ENCODE measurements at places on chromosomes 11 and 22. TPM values are rescaled to one million over a fixed set of nuclear protein-coding genes. Genes with fewer than 3 reads are reported as not detected.

NPTXR gene
- 10.5 TPM for total RNA-seq

DNA sequence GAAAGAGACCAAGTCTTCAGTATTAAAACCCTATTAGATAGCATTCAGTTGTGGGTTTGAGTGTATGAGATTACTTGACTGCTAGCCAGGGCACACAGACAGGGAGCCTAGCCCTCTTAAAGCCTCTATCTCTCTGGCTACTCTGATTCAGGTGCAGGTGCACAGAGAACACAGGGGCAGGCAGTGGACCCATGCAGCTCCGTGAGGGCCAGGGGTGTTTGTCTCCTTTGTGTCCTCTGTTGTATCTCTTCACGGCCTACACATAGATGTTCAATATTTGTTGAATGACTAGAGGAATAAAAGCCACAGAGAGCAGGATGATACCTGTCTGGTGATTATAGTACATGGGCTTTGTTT lies 21.5 kb upstream of the AIFM3 start:
- no peak for DNase-seq

- no peak for DNase-seq
Observed at GRCh38 chr11:74004759-74005615, 3.9 kb downstream of the UCP3 start.

CATSPERZ gene
- total RNA-seq = not detected

GRCh38 chr11:131928992-131929391 lies 558.6 kb downstream of the NTM start:
- no peak for DNase-seq

OR51D1 gene
- total RNA-seq = not detected

SCGB2A2 gene
- total RNA-seq = not detected

PATE2 gene
- not detected for total RNA-seq

DNA sequence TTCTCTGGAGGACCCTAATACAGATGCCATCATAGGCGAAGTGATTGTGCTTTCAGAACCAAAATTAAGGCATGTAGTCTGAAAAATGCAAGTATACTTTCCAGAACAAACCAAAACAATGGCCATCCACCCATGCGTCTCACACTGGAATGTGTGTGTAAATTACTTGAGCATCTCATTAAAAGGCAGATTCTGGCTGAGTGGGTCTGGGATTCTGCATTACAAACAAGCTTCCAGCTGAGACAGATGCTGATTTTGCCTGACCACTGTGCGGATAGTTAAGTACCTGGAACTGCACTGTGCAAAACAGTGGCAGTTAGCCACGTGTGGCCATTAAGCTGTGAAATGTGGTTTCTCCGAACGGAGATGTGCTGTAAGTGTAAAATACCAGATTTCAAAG lies 26.2 kb downstream of the RRP7A start:
- no peak for DNase-seq

DNA sequence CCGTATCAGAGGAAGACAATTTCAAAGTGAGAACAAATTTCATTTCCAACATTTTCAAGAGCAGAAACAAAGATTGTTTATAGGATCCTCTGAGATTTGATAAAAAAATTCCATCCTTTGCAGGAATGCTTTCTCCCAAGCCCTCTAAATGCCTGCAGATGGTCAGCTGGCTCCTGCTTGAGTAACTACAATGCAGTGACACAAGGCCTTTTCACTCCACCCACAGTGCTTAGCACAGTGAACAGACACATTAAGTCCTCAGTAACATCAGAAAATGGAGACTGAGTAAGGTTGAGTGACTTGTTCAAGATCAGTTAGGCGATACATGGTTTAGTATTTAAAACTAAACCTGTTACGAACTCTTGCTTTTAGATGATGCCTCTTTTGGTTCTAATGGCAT lies 527.1 kb upstream of the CCDC90B start:
- DNase-seq = no peak

TRIM29 gene
- 6.3 TPM for total RNA-seq

- no peak for DNase-seq
Observed at GRCh38 chr22:44200855-44201550, 20.3 kb downstream of the PARVG start.

- DNase-seq = no peak
Observed at GRCh38 chr22:37912171-37912570, 6.1 kb downstream of the MICALL1 start.

DNA sequence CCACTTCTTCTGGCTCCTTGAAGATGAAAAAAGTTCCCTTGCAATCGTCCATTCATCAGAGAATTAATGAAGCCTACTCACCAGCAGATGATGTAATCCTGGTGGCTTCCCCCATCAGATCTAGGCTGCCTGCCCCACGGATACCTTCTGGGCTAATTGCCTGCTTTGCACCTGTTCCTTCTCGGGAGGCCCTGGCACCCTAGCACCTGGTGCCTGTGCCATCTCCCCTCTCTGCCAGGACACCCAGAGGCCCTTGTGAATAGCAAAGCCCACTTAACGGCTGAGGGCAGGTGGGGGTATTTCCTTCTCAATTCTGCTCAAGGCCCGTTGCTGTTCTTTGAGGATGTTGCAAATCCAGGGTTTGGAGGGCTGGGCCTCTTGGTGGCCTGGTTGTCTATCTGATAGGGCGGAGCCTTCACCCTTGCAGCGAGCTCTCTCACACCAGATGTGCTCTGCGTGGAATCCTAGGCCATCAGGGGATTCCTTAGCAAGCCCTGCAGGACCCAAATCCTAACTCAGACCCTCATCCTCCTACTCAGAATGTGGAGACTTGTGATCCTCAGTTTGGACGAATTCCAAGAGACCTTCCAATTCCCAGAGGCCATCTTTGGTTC lies at the start of gene LMO2:
Gene LMO2 (minus strand): TSS at position 363 of the 614 bp plus-strand sequence. CDS start 22,360 bp downstream, outside the sequence.
- DNase-seq = peak; percentile 11

DNA sequence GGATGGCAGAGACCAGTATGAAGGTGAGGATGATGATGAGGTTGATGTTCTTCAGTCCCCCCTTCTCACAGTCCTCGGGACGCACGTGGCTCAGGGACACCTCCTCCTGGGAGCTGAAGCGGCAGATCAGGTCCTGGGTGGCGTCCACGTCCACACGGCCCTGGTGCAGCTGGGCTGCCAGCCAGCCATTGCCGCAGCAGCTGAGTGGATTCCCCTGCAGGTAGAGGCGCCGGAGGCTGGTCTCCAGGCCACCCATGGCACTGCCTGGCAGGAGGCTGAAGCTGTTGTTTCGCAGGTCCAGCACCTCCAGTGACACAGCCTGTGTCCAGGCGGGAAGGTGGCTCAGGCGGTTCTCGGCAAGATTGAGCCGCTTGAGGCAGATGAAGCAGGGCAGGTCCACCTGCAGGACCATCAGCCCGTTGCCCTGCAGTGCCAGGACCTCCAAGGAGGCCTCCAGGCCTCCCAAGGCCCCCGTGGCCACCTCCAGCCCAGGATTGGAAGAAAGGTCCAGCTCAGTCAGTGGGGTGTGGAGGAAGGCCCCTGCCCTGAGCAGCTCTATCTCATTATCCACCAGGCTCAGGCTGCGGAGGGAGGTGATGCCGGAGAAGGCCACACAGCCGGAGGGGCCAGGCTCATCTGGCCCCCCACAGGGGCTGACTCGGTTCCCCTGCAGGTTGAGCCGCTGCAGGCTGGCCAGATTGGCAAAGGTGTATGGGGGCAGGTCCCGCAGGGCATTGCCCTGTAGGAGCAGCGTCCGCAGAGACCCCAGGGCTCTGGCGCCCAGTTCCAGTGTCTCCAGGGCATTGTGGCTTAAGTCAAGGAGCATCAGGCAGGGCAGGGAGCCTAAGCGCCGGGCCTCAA lies 10.6 kb downstream of the LRRC32 start:
- DNase-seq = no peak

DNA sequence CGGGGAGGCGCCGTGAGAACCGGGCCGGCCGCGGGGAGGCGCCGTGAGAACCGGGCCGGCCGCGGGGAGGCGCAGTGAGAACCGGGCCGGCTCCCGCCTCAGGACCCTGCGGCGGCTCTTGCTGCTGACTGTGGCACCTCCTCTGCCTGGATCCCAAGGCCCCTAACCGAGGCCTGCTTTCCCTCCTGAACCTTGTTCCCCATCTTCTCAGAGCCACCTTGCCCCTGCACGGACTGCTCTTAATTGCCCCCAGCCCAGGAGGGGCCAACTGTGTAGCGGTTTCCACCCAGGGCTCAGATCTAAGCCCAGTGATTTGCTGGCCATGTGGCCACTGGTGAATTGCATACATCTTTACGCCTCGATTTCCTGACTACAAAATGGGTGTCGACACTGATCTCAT lies 112.2 kb upstream of the B3GAT1 start:
- no peak for DNase-seq

- DNase-seq = peak; percentile 72
Observed at GRCh38 chr11:77471558-77472193, 2.2 kb downstream of the PAK1 start.

MPPED2 gene
- 1.6 TPM for total RNA-seq

TRIM51 gene
- not detected for total RNA-seq

IL17REL gene
- not detected for total RNA-seq

DNA sequence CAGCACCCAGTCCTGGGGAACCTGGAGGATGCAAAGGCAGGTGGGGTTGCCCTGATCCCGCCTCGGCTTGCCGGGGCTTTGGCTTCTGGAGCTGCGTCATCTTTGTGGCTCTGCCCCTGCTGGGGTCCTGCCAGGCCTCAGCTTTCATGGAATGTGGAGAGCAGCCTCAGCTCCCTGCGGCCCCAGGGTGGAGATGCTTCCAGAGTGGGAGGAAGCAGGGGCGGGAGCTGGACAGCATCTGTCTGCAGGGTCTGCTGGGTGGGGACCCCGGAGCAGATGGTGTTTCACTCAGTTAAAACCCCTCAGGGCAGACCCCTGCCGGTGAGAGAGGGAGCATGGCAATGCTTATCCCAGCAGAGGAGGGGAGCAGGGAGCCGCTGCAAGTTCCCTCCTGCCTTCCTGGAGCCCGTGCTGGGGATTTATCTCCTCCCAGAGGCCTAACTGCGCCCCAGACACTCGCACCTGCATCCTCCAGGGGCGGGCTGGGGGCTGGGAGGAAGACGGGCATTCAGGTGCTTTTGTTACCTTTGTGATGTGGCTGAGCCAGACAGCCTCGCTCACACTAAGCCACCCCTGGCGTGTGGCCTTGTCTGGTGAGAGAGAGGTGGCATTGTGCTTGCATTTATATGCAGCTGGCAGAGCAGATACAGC lies 15.7 kb downstream of the GRIK4 start:
- no peak for DNase-seq

DNA sequence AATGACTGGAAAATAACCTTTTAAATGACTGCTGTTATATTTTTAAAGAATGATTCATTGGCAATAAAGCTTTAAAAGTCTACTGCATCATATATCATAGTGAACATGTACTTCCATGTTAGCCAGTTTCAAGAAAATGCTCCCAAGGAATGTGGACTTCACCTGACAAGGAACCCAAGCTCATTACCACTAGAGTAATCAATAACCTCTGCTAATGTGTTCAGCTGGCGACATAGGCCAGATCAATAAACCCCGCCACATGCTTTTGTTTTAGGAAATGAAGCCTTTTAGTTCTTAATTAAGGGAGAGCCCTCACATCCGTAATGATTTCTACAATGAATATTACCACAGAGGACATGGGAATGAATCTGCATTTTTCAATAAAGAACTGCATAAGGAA lies 1219.9 kb upstream of the CNTN5 start:
- no peak for DNase-seq

MYEOV gene
- total RNA-seq = 2.3 TPM

GRCh38 chr11:101880222-101880621 lies 34.6 kb upstream of the CEP126 start:
- peak; percentile 38 for DNase-seq

- DNase-seq = no peak
Observed at GRCh38 chr11:72833811-72834493, 19.7 kb downstream of the ATG16L2 start.

GRCh38 chr11:20661445-20661844 lies 7.9 kb upstream of the NELL1 start:
- no peak for DNase-seq

ASCL3 gene
- not detected for total RNA-seq

- DNase-seq = no peak
Observed at GRCh38 chr22:23796461-23796860, 9.7 kb downstream of the SMARCB1 start.

- DNase-seq = no peak
Observed at GRCh38 chr11:5117588-5117987, 20.6 kb downstream of the OR52A5 start.

TESMIN gene
- total RNA-seq = 7.9 TPM

DNA sequence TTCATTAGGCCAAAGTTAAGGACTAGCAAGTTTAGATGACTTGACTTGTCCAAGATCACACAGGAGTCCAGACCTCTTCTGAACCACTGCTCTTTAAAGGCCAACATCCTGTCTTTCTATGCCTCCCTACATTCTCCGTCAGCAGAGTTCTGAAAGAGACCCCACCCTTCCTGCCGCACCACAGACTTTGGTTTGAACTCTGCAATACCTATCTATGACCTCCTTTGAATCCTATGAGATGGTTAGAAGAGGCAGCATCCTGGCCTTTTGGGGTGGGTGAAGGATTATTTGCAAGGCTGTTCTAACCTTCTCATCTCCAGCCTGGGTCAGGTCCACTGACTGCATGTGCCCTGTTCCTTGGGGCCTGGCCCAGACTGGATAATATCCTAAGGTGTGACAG lies 4.3 kb upstream of the RRM1 start:
- DNase-seq = no peak

DNAJB7 gene
- total RNA-seq = not detected

DNA sequence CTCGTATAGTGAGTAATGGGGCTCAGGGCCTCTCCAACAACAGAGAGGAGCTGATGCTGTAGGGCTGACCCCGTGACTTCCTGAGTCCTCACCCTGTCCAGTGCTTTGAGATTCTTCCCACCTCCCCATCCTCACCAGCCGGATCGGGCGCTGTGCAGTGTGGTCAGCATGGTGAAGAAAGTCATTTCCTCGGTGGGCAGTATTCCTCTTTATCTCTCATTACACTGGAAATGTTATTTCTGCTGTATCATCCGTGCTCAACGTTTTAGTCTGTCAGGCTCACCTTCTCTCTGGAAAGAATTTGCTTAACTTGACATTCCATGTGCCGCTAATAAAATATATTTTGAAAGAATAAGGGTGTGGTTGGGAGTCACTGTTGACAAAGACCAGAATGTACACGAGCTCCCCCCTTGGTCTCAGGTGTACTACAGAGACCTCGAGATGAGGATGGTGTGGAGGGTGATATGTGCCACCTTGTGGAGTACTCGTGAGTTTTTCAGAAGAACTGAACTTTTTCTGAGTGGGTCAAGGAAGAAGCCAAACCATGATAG lies 25.7 kb upstream of the SCGB1A1 start:
- no peak for DNase-seq

FOLR1 gene
- 3.0 TPM for total RNA-seq

MMP13 gene
- not detected for total RNA-seq

Measured in body of pancreas (tissue), 4 donors.